Activated naive CD4-positive, alpha-beta T cell (primary cell): ENCODE measurements at places on chromosomes 7 and 10.

DNA sequence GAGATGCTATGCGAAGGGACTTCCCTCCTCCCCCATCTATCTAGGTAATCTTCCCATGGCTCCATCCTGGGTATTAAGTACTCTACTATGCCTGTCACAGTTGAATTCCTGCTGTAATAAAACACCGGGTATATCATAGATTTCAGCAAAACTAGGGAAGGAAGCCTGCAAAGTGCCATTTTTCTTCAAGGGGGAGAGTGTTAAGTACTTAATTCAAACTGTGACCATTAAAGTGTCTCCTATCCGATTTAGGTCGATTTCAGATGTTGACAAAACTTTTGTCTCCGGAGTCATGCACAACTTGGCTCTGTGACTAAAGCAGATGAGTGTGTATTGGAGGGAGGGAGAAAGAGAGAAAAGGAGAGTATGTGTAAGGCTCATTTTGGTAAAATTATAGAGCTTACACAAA, 4.6 kb downstream of the HOXA4 start:
- no peak for DNase-seq

GRCh38 chr10:32005050-32005449, 51.2 kb downstream of the KIF5B start:
- DNase-seq: no peak

- DNase-seq: no peak
Observed at GRCh38 chr7:11830582-11831155, 1.3 kb downstream of the THSD7A start.

DNA sequence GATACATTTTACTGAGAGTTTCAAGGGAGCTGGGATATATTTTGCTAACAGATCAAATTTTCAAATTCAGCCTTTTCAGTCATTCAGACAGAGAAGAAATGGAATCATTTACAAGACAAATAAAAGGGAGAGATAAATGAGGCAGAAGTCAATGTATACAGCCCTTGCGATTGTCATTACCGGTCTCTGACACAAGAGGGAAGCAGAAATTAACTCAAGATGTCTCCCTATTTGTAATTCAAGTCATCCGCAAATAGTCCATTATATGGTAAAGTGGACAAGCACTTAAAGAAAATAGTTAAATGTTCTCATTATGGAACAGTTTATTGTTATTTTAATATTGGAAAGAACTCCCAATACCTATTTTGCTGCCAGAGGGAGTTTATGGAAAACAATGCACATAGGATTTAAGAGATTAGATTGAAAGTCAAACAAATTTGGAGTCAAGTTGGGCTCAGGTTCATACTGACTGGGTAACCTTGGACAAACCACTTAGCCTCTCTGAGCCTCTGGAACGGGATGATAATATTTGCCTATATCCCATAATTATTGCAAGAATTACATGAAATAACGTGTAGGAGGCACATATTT, 89.3 kb upstream of the PRKCQ start:
- no peak for DNase-seq

DNA sequence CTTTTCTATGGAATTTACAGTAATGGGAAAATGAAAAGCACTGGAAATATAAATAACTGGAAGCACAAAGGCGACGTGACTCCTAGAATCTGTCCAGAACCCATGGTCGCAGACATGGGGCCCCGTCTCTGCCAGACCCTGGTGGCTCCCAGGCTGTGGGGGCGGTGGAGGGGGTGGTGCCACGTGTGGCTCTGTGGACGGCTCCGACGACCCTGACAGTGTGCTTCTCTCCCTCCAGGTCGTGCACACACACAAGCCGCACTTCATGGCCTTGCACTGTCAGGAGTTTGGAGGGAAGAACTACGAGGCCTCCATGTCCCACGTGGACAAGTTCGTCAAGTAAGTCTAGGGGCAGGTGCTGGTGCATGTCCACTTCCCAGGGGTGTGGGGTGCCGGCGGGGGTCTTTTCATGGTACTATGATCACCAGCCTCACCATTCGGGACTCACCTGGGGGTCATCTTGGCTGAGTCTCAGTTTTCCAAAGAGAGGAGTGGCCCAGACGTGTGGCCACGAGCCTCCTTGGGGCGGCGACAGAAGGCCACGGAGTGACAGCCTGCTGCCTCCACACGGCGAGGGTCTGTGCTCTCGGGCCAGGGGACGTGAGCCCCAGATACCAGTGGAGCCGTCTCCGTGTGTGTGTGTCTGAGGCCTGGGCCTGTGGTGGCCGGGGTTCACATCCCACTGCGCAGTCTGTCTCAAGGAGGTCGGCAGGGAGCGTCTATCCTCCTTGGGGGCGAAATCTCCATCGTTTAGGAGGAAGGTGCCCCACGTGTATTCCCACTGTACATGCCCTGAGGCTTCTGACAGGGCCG, 108.2 kb downstream of the INPP5A start:
- DNase-seq: no peak
